ENCODE measurements at places on chromosomes 12 and 14. TPM values are rescaled to one million over a fixed set of nuclear protein-coding genes. Genes with fewer than 3 reads are reported as not detected.
A peak's percentile ranks its signal among the peaks of the same experiment; 100 is the strongest.

DNA sequence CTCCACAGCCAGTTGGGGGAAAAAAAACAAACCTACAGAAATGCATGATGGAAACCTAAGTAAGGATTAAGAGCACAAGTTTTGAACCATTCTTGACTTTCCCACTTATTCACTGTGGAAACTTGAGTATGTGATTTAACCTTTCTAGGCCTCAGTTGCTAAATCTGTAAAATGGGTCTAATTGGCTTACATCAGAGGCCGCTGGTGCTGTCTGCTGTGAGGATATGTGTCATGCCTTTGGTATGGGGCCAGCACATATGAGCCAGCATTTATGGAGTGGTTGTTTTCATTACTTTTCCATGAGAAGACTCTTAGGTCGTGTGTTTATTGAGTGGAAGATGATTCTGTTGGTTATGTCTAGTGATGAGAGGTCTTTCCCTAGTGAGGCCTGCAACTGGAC, 102.4 kb downstream of the ESR2 start:
- peak; percentile 73 for DNase-seq

The KITLG gene
- total RNA-seq: 15.9 TPM

- DNase-seq: no peak
Measured at GRCh38 chr14:75240781-75241180, 37.8 kb upstream of the FOS start.

The SMIM41 gene
- total RNA-seq: 0.18 TPM

- no peak for DNase-seq
Measured at GRCh38 chr12:63348556-63348955, 197.6 kb upstream of the AVPR1A start.

DNA sequence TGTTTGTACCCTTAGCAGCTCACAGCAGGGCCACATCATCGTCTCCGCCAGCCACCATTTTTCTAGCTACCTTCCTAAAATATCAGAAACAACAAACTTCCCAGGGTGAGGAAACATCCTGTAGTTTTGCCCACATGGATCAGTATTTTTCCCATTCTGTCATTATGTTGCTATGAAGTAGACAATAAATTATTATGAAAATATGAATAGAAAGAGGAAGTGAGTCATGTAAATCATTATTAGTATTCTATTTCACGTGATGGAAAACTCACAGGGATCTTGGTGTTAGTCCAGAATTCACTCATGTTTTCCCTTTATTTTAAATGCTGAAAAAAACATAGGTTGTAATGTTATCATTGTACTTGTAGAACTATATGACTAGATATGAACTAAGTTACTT, 319.4 kb downstream of the SYT1 start:
- DNase-seq: no peak

DNA sequence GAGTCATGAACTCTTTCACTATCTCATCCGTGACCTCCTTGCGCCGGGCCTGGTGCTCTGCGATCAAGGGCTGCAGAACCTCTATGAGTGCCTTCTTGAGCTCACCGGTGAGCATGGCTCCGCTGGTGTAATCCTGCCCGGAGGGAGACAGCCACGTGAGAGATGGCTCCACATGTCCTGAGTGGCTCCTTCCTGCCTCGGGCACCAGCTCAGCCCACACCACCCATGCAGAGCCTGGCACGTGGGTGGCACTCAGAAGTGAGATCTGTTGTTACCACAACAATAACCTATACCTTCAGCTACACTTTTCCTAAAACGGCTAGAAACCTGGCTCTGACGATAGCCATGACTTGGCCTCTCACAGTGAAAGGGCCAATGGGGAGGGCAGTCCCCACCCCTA, 11.8 kb downstream of the SLC25A47 start:
- DNase-seq: no peak

GRCh38 chr14:48849741-48850322, 736.3 kb downstream of the RPS29 start:
- DNase-seq: no peak

The GMFB gene
- 69.4 TPM for total RNA-seq

DNA sequence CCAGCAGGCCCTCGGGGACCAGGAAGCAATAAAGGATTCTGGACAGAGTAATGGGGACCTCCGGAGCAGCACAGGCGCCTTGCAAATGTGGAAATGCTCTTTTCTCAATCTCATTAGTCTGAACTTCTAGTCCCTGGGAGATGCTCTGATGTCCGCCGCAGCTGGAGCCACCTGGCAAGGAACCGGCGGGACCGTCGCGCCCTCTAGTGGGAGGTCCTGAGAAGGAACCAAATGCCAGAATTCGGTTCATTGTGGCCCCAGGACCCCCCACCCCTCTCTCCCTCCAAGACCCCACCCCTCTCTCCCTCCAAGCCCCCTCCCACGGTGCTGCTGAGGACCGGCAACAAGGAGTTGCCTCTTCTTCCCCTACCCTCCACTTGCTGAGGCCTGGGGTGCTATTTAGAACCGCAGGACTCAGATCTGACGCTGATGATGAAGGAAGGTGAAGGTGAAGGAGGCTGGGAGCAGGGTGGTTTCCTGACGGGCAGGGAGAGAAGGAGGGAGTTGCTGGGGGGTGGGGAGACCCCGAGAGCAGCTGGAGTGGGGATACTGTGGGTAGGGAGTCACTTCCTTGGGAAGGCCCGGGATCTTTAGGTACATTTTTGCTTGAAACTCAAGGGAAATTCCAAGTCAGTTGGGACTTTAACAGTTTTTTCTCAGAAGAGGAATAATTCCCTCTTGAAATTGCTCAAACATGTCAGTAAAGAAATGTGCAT, 42.5 kb downstream of the SMIM41 start:
- DNase-seq: no peak

- no peak for DNase-seq
Measured at GRCh38 chr12:131027876-131028586, 74.3 kb downstream of the ADGRD1 start.

The NAA30 gene
- total RNA-seq: 27.3 TPM

The HEATR5A gene
- total RNA-seq: 50.7 TPM
